A549 (cell line): ENCODE measurements at places on chromosomes 5 and 9. TPM values are rescaled to one million over a fixed set of nuclear protein-coding genes. Genes with fewer than 3 reads are reported as not detected.

DNA sequence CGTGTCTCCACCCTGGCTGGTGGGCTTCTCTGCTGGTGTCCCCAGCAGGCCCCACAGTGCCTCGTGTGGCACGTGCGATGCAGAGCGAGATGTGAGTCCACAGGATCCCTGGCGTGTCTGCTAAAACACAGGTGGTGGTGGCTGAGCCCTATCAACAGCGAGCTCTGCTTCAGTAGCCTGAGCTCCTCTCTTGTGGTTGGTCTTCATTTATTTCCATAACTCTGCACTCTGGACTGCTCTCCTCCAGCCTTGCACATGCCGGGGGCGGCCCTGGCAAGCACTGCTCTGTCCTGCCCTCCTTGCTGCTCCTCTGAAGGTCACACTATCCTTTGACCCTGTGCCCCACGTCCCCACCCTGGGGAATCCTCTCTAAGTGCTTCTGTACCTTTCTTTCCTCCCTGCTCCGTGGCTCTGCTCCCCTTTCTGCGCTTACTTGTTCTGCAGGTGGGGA, 59.2 kb downstream of the NSUN2 start:
- DNase-seq = no peak

- DNase-seq = no peak
Observed at GRCh38 chr5:123790226-123790625, 278.2 kb downstream of the CSNK1G3 start.

NSD1 gene
- 15.2 to 16.7 TPM (median 16.3 TPM) in 3 replicates for polyA plus RNA-seq

SEMA5A gene
- not detected in 3 replicates for polyA plus RNA-seq

OR1Q1 gene
- polyA plus RNA-seq = 0.10 to 0.11 TPM in 2 of 3 replicates, not detected in the other
